NCI-H2107 (cell line): ENCODE measurements at places on chromosomes 11 and 22.

- no peak for DNase-seq
Observed at GRCh38 chr11:28673691-28674432, 565.7 kb downstream of the METTL15 start.

DNA sequence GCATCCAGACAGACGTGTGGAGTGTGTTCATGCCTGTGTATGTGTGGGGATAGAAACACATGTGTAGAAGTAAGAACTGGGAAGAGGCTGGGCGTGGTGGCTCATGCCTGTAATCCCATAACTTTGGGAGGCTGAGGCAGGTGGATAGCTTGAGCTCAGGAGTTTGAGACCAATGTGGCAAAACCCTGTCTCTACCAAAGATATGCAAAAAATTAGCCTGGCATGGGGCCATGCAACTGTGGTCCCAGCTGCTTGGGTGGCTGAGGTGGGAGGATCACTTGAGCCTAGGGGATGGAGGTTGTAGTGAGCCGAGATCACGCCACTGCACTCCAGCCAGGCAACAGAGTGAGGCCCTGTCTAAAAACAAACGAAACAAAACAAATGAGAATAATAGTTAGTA is 1166.6 kb downstream of the TBC1D22A start:
- no peak for DNase-seq

DNA sequence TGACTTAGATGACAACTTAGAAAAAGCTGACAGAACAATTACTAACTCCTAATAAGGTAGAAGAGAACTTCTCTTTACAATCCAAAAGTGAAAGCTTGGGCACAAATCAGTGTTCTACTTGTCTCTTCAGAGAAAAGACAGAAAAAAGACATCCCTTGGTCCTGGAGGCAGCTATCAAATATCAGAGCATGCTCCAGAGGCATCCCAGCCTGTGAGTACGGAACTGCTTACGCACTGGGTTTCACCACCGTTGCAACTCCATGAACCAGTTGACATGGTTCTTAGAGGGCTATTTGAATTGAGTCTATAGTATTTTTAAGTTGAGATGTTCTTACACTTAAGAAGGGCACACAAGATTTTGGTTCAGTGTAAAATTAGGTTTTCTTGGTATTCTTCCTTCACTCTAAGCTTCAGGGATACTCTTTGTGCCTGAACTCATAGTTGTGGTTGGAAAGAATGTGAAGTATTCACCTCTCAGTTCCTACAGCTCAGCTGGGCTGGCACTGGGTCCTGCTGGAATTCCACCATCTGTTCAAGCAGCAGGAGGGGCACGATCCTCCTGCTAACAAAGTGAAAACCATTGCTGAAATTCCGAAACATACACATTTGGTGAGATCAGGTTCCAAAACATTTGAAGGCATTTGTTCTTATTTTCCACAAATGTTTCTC is 6.3 kb downstream of the AKIP1 start:
- no peak for DNase-seq

- DNase-seq: no peak
Observed at GRCh38 chr11:128484172-128484571, 103.2 kb downstream of the ETS1 start.

- no peak for DNase-seq
Observed at GRCh38 chr11:17036666-17037658, 22.7 kb upstream of the PLEKHA7 start.
